ENCODE measurements at places on chromosomes 13 and 19.

GRCh38 chr19:31991984-31992655 lies 353.3 kb upstream of the ZNF507 start:
- DNase-seq: no peak

DNA sequence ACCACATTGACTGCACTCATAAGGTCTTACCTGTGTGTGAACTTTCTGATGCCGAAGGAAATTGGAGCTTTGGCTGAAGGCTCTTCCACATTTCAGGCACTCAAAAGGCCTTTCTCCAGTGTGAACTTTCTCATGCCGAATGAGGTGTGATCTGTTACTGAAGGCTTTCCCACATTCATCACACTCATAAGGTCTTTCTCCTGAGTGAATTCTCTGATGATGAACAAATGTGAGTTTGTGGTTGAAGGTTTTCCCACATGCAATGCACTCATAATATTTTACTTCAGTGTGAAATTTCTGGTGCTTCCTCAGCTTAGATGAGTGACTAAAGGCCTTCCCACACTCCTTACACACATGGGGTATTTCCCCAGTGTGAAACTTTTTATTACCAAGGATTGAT lies 5.7 kb downstream of the ZNF132 start:
- no peak for DNase-seq

GRCh38 chr13:25501231-25501630 lies 129.5 kb downstream of the ATP8A2 start:
- no peak for DNase-seq

GRCh38 chr19:21697698-21698097 lies 69.7 kb downstream of the ZNF100 start:
- DNase-seq: no peak

DNA sequence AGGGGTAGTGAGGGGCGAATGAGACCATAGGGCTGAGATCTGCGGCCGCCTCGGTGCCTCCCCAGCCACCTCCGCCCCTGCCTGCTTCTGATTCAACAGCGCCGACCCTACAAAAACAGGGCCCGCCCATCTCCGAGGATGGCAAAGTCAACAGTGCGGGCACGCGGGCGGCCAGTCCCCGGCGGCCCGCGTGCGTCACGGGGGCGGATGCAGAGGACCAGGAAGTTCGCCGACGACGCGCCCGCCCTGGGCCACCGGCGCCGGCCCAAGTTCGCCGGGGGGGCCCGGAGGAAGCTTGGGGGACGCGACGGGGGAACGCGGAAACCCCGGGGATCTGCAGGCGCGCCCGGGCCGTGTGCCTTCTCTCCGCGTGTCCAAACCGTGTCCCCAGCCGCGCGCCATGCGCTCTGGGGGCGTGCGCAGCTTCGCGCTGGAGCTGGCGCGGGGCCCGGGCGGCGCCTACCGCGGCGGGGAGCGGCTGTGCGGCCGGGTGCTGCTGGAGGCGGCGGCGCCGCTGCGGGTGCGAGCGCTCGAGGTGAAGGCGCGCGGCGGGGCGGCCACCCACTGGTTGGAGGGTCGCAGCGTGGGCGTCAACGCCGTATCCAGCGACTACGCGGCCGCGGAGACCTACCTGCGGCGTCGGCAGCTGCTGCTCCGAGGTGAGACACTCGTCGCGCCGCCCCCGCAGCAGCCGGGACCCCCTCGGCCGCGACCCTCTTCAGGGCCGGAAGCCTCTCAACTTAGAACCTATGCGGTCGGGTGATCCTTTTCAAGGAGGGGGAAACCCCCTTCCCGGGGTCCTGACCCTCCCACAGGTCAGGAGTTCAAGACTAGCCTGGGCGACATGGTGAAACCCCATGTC lies 6.8 kb upstream of the ARRDC2 start:
- peak; percentile 94 for DNase-seq
